ENCODE measurements at places on chromosomes 13 and 19. TPM values are rescaled to one million over a fixed set of nuclear protein-coding genes. Genes with fewer than 3 reads are reported as not detected.

GRCh38 chr19:55206664-55207500, 2.4 kb downstream of the PTPRH start:
- no peak overlapping the region for H3K4me3 ChIP-seq
- H3K27me3 ChIP-seq: no peaks in the 10 kb centered on the region
- no peaks in the 10 kb centered on the region for H3K4me1 ChIP-seq
- H3K27ac ChIP-seq: peak overlapping the region; percentile 27

GRCh38 chr13:95027638-95028037, 273.6 kb downstream of the ABCC4 start:
- no peaks in the 10 kb centered on the region for H3K4me1 ChIP-seq
- H3K36me3 ChIP-seq: no peaks in the 10 kb centered on the region
- no peak for DNase-seq

DNA sequence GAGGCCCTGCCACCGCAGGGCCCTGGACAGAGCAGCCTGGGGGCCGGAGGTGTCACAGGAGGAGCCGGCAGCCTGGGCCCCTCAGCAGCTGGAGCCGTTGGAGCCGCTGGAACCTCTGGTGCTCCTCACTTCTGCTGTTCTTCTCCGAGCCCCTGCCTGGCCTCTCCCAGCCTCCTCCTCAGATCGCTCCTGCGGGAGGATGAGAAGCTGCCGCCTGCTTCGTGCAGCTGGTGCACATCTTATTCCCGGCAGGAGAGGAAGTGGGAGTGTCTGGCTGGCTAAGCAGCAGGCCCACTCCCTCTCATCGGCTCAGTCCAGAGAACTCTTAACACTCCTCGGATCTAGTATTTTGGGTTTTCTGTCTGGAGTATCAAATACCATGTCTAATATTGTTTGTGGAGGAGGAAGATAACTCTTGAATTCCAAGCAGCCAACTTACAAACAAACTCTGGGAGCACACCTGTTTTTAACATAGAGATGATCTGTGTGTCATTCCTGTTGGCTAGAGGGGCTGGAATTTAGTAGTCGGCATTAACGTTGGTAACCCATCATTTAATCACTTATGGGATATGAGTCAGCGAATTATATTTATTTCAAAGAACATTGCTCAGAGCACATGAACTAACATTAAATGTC, 37.1 kb upstream of the RNF113B start:
- H3K4me3 ChIP-seq: no peak overlapping the region
- peaks cover 26% of the 10 kb centered on the region for H3K4me1 ChIP-seq
- H3K36me3 ChIP-seq: peaks cover 6% of the 10 kb centered on the region
- DNase-seq: no peak
- H3K27ac ChIP-seq: no peak overlapping the region
- H3K27me3 ChIP-seq: no peaks in the 10 kb centered on the region

GRCh38 chr13:21703846-21704245, 33.0 kb downstream of the FGF9 start:
- no peak overlapping the region for H3K27ac ChIP-seq
- H3K27me3 ChIP-seq: no peaks in the 10 kb centered on the region
- peaks cover 4% of the 10 kb centered on the region for H3K4me1 ChIP-seq
- H3K4me3 ChIP-seq: no peak overlapping the region

PDE4A gene
- total RNA-seq: 9.4 TPM

KLK6 gene
- not detected for total RNA-seq

DNA sequence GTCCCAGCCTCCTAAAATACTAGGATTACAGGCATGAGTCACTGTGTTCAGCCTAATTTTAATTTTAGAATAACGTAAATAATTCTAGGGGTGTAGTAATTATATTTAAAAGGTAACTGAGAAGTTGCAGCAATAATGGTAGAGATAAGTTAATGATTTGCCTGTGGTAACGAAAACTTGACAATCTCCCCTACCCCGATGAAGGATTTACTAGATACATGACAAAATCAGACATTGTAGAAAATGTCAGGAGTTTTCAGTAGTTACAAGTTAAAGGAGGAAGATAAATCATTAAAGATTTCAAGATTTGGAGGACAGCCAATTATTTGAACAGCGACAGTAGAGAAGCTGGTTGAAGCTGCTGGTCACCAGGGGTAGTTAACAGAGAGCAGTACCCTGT, 652.2 kb upstream of the PCDH20 start:
- no peak overlapping the region for H3K27ac ChIP-seq
- H3K4me1 ChIP-seq: no peaks in the 10 kb centered on the region
- H3K27me3 ChIP-seq: no peaks in the 10 kb centered on the region
- no peak overlapping the region for H3K4me3 ChIP-seq
- no peak for DNase-seq

C19orf33 gene
- 18.9 TPM for total RNA-seq

- H3K4me1 ChIP-seq: no peaks in the 10 kb centered on the region
- no peaks in the 10 kb centered on the region for H3K27me3 ChIP-seq
- peaks cover 90% of the 10 kb centered on the region for H3K36me3 ChIP-seq
- H3K27ac ChIP-seq: no peak overlapping the region
- H3K4me3 ChIP-seq: no peak overlapping the region
- DNase-seq: no peak
These were observed 14.2 kb downstream of the ZNF274 start for GRCh38 chr19:58196901-58197616.

Measured in right atrium auricular region (tissue), 2 donors.